T-helper 1 cell (primary cell): ENCODE measurements at places on chromosomes 1 and 21.

DNA sequence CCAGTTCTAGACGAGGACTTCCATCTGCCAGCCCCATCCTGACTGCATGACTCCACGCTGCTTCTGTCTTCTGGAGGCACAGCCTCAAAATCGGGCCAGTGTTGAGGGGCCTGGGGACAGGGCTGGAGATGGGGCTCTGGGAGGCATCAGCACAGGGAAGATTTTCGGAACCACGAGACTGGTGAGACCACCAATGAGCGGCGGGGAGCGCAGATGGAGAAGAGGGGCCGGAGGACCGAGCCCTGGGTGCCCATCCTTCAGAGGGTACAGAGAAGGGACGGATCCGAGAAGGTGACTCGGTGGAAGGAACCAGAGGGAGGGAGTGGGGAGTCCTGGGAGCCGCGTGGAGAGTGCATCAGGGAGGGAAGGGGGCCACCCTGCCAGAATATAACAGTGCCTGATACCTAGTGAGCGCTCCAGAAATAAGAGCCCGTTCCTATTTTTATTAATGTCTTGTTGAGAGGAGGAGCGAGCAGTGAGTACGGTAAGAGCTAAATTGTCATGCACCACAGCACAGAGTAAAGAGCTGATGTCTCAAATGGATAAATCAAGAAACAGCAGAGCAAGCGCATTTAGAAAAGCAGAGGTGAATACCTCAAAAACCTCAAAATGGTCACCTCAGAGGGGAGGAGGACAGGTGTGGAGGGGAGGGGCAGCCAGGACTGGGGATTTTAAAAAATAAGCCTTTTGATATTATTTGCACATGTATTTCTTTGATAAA lies 26.2 kb upstream of the KIF26B start:
- no peak for DNase-seq

DNA sequence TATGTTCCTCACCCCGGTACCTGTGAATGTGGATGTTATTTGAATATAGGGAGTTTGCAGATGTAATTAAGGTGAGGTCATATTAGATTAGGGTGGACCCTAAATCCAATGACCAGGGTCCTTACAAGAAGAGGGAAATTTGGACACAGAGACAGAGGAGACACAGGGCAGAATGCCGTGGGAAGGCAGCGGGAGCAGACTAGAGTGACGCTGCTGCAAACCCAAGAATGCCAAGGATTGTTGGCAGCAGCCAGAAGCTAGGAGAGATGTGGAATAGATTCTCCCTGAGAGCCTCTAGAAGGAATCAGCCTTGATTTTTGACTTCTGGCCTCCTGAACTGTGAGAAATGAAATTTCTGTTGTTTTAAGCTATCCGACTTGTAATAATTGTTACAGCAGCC lies 53.6 kb downstream of the SPATA46 start:
- DNase-seq = no peak

GRCh38 chr21:42535602-42536171 lies 22.0 kb downstream of the SLC37A1 start:
- DNase-seq = no peak

- no peak for DNase-seq
These were observed 6.2 kb downstream of the GPR3 start for GRCh38 chr1:27398405-27399149.
